Nephron progenitor cell (in vitro differentiated cells): ENCODE measurements at places on chromosomes 13 and 19.

- no peak for DNase-seq
These were observed 86.3 kb upstream of the SLC15A1 start for GRCh38 chr13:98838776-98839175.

GRCh38 chr19:2555422-2556220 is 79.7 kb downstream of the GADD45B start:
- no peak for DNase-seq

DNA sequence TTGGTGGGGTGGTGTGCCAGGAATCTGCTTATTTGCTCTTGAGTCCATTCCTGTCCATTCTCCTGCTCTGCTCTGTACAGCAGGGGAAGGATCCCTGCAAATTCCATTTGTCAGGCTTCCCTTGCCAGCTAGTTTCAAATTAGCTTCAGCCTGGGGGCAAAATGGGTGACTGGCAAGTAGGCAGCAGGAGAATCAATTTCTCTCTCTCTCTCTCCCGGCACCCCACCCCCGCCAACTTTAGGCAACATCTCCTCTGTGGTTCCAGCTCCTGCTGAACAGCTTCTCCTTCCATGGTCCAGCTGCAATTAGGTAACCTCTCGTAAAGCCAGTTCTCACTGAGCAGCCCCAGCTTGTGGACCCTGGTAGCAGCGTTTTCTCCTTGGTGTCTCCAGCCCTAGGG is 6.7 kb upstream of the MYCBP2 start:
- DNase-seq, result no peak

- DNase-seq, result no peak
These were observed 7.8 kb downstream of the POU2F2 start for GRCh38 chr19:42124386-42124901.

GRCh38 chr19:49413348-49413747 is 9.9 kb downstream of the PTH2 start:
- no peak for DNase-seq

DNA sequence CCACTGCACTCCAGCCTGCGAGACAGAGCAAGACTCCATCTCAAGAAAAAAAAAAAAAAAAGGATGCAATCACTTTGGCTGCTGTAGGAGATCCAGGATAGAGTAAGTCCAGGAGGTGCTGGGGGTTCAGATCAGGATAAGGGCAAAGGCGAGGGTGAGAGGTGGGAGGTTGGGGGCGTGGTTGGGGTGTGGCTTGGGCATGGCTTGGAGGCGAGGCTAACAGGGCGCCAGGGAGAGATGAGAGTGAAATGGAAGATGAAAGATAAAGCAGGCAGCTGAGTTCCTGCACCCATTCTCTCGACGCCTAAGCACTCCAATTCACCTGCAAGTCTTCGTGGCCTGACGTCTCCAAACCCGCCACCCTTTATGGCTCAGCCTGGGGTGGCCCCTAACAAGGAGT is 25.0 kb upstream of the ZNRF4 start:
- peak; percentile 27 for DNase-seq
